ENCODE measurements at places on chromosomes 6 and 20. TPM values are rescaled to one million over a fixed set of nuclear protein-coding genes. Genes with fewer than 3 reads are reported as not detected.

The PDE7B gene
- 16.3 TPM for total RNA-seq

The C20orf144 gene
- not detected for total RNA-seq

The BANF2 gene
- total RNA-seq = not detected

- DNase-seq = peak; percentile 47
- no peak within 1 kb of the TSS for H3K27ac ChIP-seq
- H3K27me3 ChIP-seq = peaks cover 63% of the 10 kb centered on the region
- peaks cover 24% of the 10 kb centered on the region for H3K4me1 ChIP-seq
Observed at GRCh38 chr20:3239026-3239866, at the start of gene SLC4A11. Gene SLC4A11 (minus strand): TSS chr20:3239190. CDS start chr20:3239137, 53 bp downstream.

DNA sequence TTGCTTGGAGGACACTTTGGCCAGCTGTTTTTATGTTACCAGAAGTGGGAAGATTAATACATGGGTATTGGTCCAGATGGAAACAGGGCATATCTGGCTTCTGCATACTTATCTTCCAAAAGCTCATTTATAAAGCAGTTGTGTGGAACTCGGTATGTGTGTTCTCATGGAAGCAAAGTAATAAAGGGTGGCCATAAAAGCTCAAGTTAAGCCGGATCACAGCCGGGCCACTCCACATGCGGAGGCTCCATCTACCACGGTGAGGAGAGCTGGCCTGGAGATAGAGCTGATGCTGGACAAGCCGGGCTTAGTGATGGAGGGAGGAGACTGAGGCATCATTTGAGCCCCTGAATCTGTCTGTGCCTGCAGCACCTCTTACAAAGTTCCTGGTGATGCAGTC lies 38.6 kb upstream of the KIF16B start:
- H3K27ac ChIP-seq = no peak overlapping the region
- no peaks in the 10 kb centered on the region for H3K36me3 ChIP-seq
- no peaks in the 10 kb centered on the region for H3K27me3 ChIP-seq
- DNase-seq = no peak
- no peaks in the 10 kb centered on the region for H3K4me1 ChIP-seq

DNA sequence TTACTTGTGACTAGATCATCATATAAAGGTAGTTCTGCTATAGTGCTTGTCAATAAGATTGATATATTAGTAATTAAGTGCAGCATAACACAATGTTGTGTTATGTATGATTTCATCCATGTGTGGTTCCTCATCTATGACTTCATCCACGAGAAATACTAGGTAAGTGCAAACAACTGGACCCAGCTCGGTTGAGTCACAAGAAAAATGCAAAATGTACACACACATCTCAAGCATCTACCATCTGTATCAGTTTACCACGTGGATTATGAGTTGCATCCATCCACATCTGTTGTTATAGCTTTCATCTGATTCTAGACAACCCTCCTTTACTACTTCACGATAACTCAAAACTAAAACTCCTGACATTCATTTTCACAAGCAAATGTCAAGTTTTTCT lies 517.0 kb upstream of the CITED2 start:
- no peaks in the 10 kb centered on the region for H3K27me3 ChIP-seq
- no peaks in the 10 kb centered on the region for H3K4me1 ChIP-seq
- no peaks in the 10 kb centered on the region for H3K36me3 ChIP-seq

DNA sequence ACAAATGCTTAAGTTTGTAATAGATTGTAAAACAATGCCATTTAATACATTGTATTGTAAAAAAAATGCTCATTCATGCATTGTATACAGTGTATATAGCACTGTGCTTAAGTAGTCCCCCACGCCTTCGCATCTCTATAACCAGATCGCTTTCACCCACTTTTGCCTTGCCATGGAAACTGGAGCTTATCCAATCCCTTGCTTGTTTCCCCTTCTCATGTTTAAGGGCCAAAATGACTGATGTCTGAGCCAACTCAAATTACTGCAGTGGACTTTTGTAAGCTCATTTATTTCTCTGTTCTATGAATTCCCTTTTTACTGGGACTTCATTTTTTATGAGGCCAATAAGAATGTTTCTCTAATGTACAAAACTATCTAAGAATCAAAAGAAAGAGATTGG lies 730.9 kb upstream of the GJE1 start:
- DNase-seq = peak; percentile 86
- no peak overlapping the region for H3K27ac ChIP-seq
- H3K4me1 ChIP-seq = no peaks in the 10 kb centered on the region
- H3K4me3 ChIP-seq = no peak overlapping the region
- no peaks in the 10 kb centered on the region for H3K36me3 ChIP-seq

DNA sequence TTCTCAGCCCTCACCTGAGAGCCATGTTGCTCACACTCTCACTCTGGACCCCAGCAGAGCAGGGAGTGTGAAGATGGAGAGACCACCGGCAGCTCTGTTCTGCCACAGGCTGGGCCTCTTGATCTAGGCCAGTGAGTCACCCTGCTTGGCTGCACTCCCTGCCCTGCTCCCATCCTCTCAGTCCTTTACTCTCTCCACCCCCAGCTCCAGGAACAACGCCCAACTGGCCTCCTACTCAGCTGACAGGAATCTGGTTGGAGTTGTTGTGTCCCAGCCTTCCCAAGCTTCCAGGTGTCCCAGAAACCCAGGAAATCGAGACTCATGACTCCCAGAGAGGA lies at the start of gene PSORS1C1:
TSS of gene PSORS1C1 (plus strand) at position 260 of the 338 bp plus-strand sequence. CDS start 14,833 bp downstream, outside the sequence.
- H3K27me3 ChIP-seq = no peaks in the 10 kb centered on the region
- peaks cover 19% of the 10 kb centered on the region for H3K4me1 ChIP-seq
- no peak within 1 kb of the TSS for H3K4me3 ChIP-seq
- no peak for DNase-seq
- H3K36me3 ChIP-seq = no peaks in the 10 kb centered on the region

DNA sequence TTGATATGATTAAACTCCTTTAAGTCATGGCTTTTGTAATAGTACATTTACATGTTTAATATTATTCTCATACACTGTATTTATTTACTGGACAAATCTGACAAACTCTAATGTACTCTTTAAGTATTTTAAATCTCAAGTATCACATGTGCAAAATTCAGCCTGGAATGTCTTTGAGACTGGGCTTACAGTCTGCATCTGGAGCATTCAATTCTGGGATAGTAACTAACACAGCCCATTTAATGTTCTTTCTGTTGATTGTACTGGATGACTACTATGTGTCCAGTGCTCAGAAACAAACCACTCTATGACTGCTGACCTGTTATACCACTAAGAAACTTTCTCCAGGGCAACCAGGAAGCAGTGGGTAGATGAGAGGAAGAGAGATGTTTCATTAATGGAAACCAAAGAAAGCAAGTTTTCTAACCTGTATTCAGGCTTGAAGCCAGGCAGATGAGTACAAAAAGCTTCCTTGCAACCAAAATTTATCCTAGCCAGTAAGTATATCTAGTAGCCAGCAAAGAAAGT lies 26.8 kb downstream of the FBXL4 start:
- no peak for DNase-seq
- no peak overlapping the region for H3K4me3 ChIP-seq
- no peak overlapping the region for H3K27ac ChIP-seq
- no peaks in the 10 kb centered on the region for H3K27me3 ChIP-seq

Measured in spinal cord (tissue), 10 donors.